ENCODE measurements at places on chromosomes 4 and X.

DNA sequence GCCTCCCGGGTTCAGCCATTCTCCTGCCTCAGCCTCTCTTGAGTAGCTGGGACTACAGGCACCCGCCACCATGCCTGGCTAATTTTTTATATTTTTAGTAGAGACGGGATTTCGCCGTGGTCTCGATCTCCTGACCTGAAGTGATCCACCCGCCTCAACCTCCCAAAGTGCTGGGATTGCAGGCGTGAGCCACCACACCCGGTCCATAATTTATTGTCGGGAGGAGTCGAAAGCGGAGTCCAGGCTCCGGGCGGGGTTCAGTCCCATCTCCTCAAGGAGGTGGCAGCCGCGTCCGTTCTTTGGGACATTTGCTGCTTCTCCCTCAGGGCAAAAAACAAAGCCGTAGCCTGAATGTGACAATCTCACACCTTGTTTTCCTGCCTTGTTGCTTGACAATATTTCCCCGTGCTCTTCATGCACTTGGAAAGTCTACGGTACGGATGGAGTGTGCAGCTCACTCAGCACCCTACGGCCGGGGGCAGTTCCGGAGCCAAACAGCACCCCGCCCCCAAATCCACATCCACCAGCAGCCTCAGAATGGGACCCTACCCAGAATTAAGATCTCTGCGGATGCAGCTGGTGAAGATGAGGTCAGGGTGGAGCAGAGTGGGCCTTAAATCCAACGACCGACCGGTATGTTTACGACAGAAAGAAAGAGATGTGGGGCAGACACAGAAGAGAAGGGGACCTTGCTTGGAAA lies 9.6 kb downstream of the GTPBP6 start:
- DNase-seq, result no peak

DNA sequence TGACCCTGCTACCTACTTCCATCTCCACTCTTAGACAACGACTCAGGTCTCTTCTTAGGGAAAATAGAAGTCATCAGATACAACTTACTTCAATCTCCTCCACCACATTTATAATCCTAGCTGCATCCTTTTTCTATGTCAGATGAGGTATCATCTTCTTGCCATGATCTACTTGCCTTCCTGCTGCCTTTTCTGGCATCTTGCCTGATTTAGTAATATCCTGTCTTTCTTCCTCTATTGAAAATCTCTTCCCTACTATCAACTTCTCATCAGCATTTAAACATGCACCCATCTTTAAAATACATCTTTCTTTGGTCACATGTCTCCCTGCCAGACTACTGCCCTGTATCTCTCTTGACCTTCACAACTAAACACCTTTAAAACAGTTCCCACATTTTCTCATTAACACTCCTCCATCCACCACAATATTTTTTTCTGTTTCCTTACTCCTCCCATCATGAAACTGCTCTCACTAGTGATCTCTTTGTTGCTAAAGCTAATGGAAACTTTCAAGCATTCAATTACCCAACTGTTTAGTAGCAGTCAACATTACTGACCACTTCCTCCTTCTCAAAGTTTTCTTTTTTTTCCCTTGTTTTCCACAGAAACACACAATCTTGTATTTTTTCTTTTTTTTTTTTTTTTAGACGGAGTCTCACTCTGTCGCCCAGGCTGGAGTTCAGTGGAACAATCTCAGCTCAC lies 100.8 kb upstream of the CXorf66 start:
- no peak for DNase-seq

DNA sequence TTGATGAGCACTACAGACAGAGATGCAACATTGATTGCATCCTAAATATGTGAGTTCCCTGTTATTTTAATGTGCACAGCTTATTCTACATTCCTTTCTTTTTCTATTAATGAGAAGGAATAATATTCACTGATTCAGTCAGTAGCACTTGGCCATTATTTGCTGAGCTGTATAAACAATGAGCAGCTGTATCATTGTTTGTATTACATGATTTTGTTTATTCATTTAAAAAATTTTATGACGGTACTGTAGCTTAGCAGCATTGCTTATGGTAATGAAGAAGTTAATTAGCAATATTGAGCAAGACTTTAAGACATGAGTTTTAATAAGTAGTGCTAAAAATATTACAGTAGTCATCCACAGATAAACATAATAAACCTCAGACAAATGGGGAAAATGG lies 582.0 kb downstream of the ADGRL3 start:
- no peak for DNase-seq

GRCh38 chrX:147850875-147851274 lies 60.8 kb upstream of the FMR1 start:
- no peak for DNase-seq

DNA sequence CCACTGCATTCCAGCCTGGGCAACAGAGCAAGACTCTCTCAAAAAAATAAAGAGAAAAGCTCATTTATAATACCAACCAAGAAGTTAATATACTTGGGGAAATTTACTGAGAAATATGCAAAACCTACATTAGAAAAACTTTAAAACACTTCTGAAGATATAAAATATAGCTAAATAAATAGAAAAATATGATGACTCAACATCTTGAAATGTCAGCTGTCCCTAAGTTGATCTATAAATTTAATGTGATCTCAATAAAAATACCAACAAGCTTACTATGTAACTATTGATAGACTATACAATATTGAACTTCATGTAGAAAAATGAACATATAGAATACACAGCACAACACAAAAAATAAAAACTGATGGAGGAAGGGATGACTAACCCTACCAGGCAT lies 87.5 kb upstream of the INTU start:
- DNase-seq, result no peak

DNA sequence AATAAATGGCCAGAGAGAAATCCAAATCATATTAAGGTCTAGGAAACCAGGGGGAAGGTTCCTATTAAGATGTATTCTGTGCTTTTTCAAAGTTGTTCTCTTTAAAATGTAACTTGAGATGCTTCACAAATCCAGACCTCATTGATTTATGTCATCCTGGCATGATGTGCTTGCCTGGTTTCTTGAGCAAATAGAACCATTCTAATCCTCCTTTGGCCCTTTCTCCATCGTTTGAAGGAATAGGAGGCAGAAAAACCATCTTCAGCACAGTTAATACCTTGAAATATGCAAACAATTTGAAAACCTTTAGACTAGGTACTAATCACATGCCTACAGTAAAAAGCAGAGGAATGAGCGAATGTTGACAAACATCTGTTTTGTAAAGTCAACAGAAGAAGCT lies 202.2 kb upstream of the CXorf66 start:
- no peak for DNase-seq

DNA sequence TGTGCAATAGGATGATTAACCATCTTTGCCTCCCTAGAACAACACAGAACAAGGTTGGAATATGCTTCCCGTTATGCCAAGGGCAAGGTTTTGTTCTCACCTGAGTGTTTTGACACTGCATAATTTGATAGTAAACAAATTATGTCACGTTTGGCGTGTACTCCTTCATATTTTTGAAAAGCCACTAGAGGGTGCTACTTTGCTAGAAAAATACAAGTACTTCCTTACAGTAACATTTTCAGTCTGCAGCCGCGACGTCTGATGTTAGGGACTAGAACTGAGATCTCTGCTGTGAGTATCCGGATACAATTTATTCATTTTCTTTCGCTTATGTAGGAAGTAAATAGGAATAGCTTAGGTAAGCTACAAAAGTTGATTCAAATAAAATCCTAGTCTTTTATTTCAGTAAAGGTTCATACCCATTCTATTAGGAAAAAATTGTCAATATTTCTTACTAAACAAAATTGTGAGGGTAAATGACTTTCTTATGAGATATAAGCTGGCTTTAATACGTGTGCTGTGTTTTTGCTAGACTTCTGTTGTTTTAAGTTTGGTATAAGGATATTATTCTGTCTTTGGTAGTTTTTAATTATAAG lies 181.1 kb upstream of the WDFY3 start:
- DNase-seq, result peak; percentile 77

DNA sequence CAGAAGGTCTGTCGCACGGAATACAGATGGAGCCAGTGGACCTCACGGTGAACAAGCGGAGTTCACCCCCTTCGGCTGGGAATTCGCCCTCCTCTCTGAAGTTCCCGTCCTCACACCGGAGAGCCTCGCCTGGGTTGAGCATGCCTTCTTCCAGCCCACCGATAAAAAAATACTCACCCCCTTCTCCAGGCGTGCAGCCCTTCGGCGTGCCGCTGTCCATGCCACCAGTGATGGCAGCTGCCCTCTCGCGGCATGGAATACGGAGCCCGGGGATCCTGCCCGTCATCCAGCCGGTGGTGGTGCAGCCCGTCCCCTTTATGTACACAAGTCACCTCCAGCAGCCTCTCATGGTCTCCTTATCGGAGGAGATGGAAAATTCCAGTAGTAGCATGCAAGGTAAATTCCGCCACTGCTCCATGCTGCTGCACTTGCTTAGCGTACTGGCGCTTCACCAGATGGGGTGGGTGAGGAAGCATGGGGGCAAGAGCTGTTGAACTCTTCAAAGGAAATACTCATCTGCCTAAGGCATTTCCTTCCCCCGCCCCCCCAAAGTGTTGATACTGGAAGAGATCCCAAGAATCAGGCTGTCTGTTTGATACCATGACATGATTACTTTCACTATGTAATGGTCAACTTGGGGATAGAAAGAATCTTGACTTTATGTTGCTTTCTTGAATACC lies 24.8 kb downstream of the KLF3 start:
- DNase-seq, result no peak

- DNase-seq, result no peak
These were observed 346.3 kb downstream of the FBXW7 start for GRCh38 chr4:152189451-152190179.

DNA sequence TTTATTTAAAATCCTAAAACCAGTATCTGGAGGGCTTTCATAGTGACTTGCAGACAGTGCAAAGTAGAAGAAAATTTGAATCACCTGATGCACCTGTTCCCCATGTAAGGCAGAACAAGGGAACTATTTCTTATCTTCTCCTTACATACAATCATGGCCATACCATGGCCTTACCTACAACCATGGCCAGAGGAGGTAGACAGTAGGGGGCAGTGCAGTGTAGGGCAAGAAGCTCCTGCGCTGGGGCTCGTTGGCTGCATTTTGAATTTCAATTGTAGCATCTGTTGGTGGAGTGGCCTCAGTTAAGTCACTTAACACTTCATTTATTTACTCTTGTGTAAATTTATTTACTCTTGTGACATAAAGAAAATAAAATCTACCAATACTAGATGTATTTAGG lies 33.0 kb downstream of the GALNTL6 start:
- DNase-seq, result peak; percentile 77

- DNase-seq, result no peak
These were observed 140.0 kb downstream of the FMR1NB start for GRCh38 chrX:148120999-148121623.

DNA sequence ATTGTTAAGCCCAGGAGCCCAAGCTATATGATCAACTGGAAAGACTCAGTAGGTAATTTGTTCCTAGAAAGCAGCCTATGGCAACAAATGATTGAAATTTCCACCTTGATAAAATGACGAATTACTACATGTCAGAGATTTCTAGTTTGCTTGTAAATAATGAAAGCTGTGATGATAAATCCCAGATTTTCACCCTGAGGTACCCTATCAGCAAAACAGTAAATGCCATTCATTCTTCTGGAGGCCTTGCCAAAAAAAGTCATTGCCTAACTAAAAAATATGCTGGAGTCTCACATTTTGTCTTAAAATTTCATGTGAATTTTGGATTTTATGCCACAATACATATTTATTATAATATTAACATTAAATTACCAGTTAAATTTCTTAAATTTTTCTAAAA lies 71.3 kb downstream of the PPEF2 start:
- DNase-seq, result no peak

DNA sequence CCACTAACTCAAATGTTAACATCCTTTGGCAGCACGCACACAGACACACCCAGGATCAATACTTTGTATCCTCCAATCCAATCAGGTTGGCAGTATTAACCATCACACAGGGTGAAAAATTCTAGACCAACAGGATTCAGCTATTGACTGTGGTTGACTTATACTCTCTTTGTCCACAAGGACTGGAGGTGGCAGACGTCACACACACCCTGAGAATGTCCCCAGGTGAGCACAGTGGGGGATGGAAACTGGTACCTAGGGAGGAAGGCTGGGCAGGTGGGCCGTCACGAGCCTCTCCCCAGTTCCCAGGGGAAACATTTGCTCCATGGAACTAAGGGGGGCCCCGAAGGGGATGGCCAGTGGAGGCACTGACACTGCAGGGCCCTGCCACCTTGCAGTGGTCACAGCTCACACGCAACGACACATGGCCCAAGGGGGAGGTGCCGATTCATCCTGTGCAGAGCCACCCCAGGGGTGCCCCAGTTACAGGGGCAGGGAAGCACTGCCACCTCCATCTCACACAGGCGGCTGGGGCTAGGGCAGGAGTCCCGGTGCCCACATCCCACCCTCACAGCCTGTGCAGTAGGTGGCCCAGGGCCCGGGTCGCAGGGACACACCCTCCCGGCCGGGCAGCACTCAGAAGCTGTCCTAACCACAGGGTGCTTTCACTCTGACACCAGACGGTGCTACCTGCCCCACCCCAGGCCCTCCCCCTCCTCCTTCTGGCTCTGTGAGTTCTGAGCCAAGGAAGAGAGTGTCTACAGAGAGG lies 17.4 kb downstream of the ZFYVE28 start:
- DNase-seq, result peak; percentile 8

DNA sequence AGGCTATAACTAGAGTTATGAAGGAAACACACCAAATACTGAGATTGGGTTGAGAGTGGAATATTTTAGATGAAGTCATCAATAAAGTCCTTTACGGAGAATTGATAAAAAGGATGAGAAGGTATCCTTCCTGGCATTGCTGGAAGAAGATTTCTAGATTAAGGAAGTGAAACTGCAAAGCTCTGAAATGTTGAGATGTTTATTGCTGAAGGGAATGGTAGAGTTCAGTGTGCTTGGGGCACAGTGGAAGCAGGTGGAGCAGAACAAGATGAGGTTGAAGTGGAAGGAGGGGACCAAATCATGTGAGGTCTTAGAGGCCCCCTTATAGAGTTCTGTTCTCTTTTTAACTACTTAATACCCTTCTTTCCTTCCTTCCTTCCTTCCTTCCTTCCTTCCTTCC lies 848.5 kb downstream of the RAB28 start:
- DNase-seq, result no peak

- no peak for DNase-seq
These were observed 61.9 kb downstream of the TMEM150C start for GRCh38 chr4:82499738-82500434.

DNA sequence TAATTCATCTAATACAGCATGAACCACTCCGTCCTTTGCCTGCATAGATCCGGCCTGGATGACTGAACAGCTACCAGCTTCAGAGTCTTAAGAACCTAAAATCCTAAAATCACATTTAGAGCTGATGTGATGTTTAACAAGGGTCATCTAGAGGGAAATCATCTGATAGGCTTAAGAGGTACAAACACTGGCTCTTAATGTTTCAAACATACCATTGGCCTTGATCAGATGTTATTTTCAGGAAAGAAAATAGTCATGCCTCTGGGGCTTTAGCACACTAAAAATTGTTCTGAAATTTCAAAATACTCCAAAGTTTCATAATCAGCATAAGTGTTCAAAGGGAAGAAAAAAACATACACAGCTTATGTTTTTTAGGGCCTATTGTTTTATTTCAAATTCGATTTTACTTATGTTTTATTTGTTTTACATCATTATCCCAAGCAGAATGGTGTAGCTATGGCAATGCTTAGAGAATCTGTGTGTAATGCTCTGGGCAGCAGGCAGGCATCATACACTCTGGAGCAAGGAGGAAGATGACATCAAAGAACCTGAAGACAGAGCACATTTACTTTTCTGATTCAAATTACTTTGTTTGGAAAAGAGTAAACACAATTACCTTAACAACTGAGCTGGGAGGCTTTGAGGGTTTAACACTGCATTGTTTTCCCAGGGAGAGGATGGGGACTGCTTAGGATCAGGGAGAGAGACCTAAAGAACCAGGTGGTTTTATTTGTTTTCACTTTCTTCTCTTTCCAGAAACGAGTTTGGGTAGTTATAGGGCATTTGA lies 25.3 kb upstream of the LEF1 start:
- DNase-seq, result peak; percentile 47
